Forelimb muscle (tissue), 1 donor: ENCODE measurements at places on chromosomes 2 and 18. TPM values are rescaled to one million over a fixed set of nuclear protein-coding genes. Genes with fewer than 3 reads are reported as not detected.

The RAPGEF4 gene
- 2.4 TPM for polyA plus RNA-seq

The POTEC gene
- polyA plus RNA-seq: not detected

The ANKRD30BL gene
- not detected for polyA plus RNA-seq

The NEURL3 gene
- 0.19 TPM for polyA plus RNA-seq

The AFF3 gene
- polyA plus RNA-seq: 3.5 TPM

The UGT1A3 gene
- not detected for polyA plus RNA-seq

The AUP1 gene
- 60.5 TPM for polyA plus RNA-seq

The CD8A gene
- 0.22 TPM for polyA plus RNA-seq

The SCN7A gene
- 33.2 TPM for polyA plus RNA-seq

The AQP12A gene
- polyA plus RNA-seq: 0.76 TPM

The AQP12B gene
- 1.1 TPM for polyA plus RNA-seq

The NMS gene
- polyA plus RNA-seq: not detected

The ALLC gene
- not detected for polyA plus RNA-seq

The ZSWIM2 gene
- polyA plus RNA-seq: not detected

The SLC23A3 gene
- polyA plus RNA-seq: 1.3 TPM

The EPC2 gene
- polyA plus RNA-seq: 23.6 TPM

The NOL4 gene
- polyA plus RNA-seq: 0.09 TPM

The APLF gene
- polyA plus RNA-seq: 1.3 TPM

The MYOM1 gene
- polyA plus RNA-seq: 731 TPM

The DOK6 gene
- polyA plus RNA-seq: 3.5 TPM

The ANKRD53 gene
- polyA plus RNA-seq: 1.6 TPM

The SEMA4C gene
- polyA plus RNA-seq: 30.4 TPM

The ZBTB7C gene
- 4.0 TPM for polyA plus RNA-seq

The TEKT4 gene
- polyA plus RNA-seq: not detected

The SDC1 gene
- 6.0 TPM for polyA plus RNA-seq

The TRIM54 gene
- polyA plus RNA-seq: 105 TPM

The EMX1 gene
- polyA plus RNA-seq: 0.08 TPM

The OSBPL1A gene
- polyA plus RNA-seq: 47.1 TPM

The CROCC2 gene
- polyA plus RNA-seq: 0.20 TPM

The SPP2 gene
- polyA plus RNA-seq: not detected

The FIGN gene
- polyA plus RNA-seq: 2.0 TPM

The LRATD1 gene
- 10.0 TPM for polyA plus RNA-seq

The KYNU gene
- polyA plus RNA-seq: 0.67 TPM

The CNTNAP5 gene
- 0.03 TPM for polyA plus RNA-seq

The ZNF516 gene
- 39.4 TPM for polyA plus RNA-seq

The ZNF892 gene
- polyA plus RNA-seq: 2.0 TPM

The DPYSL5 gene
- polyA plus RNA-seq: 19.1 TPM

The LHCGR gene
- 0.15 TPM for polyA plus RNA-seq

The CFAP221 gene
- polyA plus RNA-seq: 0.53 TPM

The ACSL3 gene
- 44.7 TPM for polyA plus RNA-seq

The MC5R gene
- 3.1 TPM for polyA plus RNA-seq

The ADCYAP1 gene
- polyA plus RNA-seq: 0.34 TPM

The ANKRD62 gene
- polyA plus RNA-seq: not detected

The EVA1A gene
- polyA plus RNA-seq: 5.0 TPM

The PPP1R1C gene
- polyA plus RNA-seq: 0.34 TPM

The DSG1 gene
- polyA plus RNA-seq: not detected

The CRYBA2 gene
- not detected for polyA plus RNA-seq

The PRSS56 gene
- 3.4 TPM for polyA plus RNA-seq

The LYG1 gene
- polyA plus RNA-seq: 2.8 TPM

The FAM237A gene
- polyA plus RNA-seq: not detected

The CXCR1 gene
- not detected for polyA plus RNA-seq

The KCNJ3 gene
- polyA plus RNA-seq: 0.54 TPM

The MTCL1 gene
- 33.0 TPM for polyA plus RNA-seq

The VWA3B gene
- polyA plus RNA-seq: 1.6 TPM
